CD4-positive, alpha-beta T cell treated with Interleukin-17A for 4 hours (primary cell): ENCODE measurements at places on chromosomes 7 and 10.

DNA sequence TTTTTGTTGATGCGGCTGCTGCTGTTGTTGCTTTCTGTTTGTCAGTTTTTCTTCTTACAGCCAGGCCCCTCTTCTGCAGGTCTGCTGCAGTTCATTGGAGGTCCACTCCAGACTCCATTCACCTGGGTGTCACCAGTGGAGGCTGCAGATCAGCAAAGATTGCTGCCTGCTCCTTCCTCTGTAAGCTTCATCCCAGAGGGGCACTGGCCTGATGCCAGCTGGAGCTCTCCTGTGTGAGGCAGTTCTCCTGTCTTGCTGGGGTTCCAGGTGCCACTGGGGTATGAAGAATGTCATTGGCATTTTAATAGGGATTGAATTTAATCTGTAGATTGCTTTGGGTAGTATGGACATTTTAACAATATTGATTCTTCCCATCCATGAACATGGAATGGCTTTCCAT lies 308.5 kb upstream of the MEOX2 start:
- no peak for DNase-seq

- DNase-seq = peak; percentile 82
Measured at GRCh38 chr10:6052247-6053221, 9.6 kb downstream of the IL2RA start.

- no peak for DNase-seq
Measured at GRCh38 chr7:90311175-90311574, 9.9 kb downstream of the FAM237B start.

DNA sequence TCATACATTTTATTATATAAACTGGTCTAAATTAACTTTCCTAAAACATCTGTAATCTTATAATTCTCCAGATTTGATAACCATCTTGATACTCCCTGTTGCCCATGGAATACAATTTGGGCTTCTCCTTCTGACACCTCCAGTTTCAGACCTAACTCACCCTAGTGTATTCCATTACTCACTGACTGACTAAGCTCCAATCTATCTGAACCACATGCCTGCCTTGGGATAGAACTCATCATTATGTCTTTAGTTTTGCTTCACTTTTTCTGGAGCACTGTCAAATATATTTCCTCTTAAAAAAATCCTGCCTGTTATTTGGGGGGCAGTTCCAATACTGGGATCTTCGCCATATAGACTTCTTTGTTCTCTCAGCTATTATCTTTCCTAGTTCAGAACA lies 4.9 kb upstream of the FOXP2 start:
- DNase-seq = no peak
